Hematopoietic multipotent progenitor cell (in vitro differentiated cells): ENCODE measurements at places on chromosomes 2 and 18.

GRCh38 chr18:67417864-67418523 is 98.5 kb downstream of the DSEL start:
- DNase-seq: no peak

DNA sequence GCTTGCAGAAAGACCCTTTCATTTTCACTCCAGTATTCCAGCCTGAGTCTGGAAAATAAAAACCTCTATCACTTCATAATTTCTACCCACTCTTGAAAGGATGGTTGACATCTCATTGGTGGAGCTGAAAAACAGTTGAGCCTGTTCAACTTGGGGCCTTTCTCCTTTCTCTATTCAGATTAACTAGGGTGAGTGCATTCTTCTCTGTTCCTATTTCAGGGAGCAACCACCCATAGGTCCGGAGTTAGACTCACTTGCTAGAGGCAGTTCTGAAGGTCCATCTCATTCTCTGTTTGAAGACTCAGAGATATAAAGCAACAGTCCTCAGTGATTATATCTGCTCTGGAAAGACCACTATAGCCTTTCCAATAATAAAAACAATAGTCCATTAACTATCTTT is 167.9 kb upstream of the SPOPL start:
- DNase-seq: no peak

- DNase-seq: no peak
Measured at GRCh38 chr2:105454801-105455485, 56.1 kb upstream of the FHL2 start.

DNA sequence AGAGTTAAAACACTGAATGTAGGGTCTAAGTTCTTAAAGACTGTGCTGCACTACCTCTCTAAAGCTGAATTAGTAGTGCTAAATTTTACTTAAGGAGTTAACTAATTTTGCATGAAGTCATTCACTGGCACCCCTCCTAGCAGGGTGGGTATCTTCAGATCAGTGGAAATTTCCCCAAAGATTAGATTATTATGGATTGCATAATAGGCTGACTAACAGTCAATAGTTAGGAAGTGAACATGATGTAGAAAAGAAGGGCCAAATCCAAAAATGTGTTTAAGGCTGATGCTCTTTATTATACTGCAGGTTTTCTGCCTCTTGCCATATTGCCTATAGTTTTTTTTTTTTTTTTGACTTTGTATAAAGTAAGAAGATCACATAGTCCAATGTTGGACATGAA is 5.2 kb downstream of the ZNF638 start:
- DNase-seq: no peak

GRCh38 chr2:41764919-41765318 is 282.9 kb upstream of the PKDCC start:
- no peak for DNase-seq

DNA sequence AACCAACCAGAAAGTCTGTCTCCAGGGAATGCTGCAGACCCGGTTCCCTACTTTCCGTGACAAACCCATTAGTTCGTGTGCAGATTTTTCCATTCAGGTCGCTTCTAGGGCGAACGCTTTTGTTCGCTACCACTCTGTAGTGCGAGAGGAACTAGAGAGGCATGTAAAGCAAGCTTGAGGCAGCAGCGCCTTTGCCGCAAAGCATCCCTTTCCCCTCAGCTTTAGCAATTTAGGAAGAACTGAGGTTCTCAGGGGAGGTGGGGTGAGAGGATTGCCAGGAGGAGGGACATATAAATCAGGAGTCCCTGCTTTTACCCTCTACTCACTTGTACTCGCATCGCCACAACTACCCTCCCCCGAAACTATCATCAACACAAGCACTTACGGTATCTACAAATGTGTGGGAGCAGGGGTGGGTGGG is 748 bp upstream of the ZNF804A start:
- peak; percentile 58 for DNase-seq

DNA sequence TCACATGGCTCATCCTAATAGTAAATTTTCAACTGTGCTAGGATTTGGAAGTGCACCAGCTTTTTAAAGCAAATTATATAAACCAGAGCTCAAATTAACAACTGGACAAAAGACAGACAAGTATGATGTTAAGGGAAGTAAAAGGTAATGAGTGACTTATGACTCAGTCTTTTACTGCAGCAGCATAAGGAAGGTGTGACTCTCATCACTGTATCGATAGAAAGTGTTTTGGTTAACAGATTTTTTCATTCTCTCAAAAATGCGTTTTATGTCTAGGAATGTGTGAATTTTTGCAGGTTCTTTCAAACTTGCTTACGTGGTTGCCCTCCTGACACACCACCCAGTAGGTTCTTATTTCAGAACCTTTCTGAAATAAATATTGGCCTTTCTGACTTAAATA is 244.2 kb upstream of the BOD1L2 start:
- DNase-seq: no peak

DNA sequence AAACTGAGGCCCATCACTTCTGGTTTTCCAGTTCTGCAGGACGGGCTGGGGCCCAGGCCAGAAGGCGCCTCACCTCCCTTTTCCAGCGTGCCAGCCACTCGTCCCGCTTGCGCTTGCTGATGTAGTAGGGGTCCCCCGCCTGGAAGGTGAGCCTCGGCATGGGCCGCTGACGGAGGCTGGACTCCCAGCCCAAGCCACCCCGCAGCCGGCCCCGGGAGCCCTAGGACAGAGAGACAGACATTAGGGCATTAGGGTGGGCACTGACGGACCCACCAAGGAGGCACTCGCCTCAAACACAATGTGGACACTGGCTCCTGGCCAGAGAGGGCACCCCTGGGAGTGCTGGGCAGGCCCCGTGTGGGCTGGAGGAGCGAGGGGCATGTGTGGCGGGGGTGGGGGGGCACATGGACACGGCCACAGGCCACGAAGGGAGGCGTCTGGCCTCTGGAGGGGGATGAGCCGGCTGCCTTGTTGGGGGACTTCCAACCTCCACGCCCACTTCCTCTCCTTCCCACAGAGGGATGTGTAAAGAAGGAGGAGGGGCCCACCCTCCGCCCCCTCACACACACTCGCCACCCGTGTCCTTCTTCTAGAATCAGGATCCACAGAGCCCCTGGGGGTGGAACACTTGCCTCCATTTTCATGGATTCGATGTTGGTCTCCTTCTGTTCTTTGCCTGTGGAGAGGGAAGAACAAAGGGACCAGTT is 66.7 kb downstream of the DNMT3A start:
- peak; percentile 82 for DNase-seq

- no peak for DNase-seq
Measured at GRCh38 chr2:111930875-111931274, 32.5 kb downstream of the MERTK start.

- no peak for DNase-seq
Measured at GRCh38 chr18:49094979-49095632, 144.3 kb upstream of the SMAD7 start.

DNA sequence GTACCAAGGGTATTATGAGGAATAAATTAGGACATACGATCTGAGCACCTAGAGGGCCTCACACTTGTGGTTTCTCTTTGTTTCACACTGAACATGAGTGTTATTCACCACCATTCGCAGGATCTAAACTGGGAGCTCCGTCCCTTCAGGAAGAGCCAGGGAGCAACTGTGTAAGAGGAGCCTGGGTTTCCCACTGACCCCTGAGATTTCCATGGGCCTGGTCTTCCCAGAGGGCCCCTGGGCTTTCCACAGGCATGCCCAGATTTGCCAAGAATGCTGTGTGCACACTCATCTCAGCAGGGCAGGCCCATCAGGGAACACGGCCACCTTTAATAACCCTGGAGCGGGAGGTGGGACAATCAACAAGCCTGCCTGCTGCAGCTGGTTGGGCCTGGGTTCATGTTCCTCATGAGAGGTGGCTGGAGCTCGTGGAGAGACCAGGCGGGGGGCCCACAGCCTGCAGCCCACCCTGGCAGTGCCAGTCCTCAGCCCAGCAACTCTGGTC is 416.8 kb upstream of the MYT1L start:
- no peak for DNase-seq

GRCh38 chr18:70627182-70627802 is 338.4 kb downstream of the SOCS6 start:
- peak; percentile 78 for DNase-seq

DNA sequence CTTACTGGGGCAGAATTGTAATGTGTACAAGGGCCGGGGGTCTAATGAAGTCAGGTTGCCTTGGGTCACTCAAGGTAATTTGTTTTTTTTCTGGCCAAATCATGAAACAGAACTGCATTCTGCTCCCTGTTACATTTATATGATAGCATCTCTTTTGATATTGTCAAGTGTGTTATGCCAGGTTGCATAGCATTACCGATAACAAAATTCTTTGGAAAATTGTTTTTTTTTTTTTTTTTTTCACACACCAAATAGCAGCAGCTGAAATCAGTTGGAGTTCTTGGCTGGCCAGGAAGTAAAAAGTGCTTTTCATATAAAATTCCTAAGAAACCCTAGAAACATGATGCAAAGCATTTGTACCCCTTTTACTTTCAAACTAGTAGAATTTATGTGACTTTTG is 282.6 kb upstream of the FN1 start:
- DNase-seq: no peak

DNA sequence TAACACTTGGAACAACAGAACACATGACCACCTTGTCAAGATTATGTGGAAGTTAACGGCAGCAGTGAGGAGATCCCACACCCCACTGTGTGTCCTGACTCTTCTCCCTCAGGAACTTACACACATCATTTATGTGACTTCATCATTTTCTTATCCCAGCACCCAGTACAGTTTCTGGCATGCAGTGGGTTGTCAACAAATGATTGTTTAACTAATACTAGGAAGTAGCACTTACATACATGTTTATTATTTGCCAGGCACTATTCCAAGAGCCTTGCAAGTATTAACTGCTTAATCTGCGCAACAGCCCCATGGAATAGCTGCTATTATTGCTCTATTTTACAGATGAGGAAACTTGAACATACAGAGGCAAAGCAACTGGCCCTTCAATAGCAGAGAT is 391.5 kb downstream of the TXNL1 start:
- DNase-seq: no peak

DNA sequence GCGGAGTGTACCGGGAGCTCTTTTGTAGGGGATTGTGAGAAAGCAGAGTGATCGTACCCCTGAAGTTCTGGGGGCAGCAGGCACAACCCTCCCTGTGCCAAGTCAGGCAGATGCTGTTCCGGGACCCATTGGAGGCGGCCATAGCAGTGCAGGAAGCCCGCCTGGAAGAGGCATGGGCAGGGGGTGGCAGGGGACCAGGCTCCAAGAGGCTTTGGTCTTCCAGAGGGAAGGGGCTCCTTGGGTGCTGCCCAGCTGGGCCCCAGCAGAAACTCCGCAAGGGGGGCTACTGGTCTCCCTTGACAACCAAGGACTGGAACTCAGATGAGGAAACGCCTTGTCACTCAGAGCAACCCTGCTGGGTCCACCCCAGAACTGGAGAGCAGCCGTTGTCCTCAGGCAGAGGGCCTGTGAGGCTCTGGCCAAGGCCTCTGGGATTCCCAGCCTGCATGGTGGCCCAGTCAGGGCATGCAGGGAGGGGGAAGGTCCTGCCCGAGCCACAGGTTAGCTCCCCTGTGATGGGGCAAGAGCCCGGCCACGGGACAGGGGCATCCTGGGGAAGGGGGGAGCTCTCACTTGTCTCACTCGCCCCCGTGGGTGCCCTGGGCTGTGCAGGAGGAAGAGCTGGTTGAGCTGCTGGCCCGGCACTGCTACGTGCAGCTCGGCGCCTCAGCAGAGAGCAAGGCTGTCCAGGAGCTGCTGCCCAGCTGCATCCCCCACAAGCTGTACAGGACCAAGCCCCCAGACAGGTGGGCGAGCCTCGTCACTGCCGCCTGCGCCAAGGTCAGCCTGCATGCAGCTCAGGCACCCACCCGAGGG is 21.0 kb upstream of the GPR17 start:
- no peak for DNase-seq
